ENCODE measurements at places on chromosomes 11 and 22.

DNA sequence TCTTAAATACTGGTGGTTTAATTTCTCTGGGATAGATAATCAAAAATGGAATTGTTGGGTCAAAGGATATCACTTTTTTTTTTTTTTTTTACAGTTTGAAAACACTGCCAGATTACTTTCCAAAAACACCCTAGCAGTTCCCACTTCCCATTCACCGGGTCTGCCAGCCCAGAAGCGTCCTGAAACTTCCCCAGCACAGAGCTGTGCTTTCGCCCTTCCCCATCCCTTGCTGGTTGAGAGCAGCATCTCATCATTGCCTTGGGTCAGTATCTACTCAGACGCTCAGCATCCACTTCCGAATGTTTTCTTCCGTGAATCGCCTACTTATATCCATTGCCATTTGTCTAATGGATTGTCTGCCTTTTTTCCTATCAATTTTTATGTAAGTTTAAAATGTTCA, 5.5 kb downstream of the CERK start:
- DNase-seq, result no peak

DNA sequence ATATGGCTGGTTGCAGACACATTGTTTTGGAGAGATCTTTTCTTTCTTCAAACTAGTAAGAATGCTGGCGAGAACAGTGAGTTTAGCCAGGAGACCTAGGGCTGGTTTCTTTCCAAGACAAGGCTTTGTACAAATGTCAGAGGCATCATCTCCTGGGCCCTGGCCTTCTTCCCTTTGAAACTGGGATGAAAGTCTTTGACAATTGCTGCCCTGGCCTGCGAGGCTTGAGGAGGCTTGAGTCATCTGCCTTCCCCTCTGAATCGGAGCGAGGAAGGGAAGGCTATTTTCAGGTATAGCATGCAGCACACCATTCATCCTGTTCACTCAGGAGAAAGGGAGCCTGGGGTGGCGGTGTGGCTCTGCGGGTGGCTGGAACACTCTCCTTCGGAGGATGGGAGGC, 21.5 kb upstream of the PARVG start:
- no peak for DNase-seq

GRCh38 chr11:93852242-93852641, 1.8 kb upstream of the VSTM5 start:
- no peak for DNase-seq

- DNase-seq, result no peak
Observed at GRCh38 chr11:71340086-71340606, 87.8 kb upstream of the SHANK2 start.

DNA sequence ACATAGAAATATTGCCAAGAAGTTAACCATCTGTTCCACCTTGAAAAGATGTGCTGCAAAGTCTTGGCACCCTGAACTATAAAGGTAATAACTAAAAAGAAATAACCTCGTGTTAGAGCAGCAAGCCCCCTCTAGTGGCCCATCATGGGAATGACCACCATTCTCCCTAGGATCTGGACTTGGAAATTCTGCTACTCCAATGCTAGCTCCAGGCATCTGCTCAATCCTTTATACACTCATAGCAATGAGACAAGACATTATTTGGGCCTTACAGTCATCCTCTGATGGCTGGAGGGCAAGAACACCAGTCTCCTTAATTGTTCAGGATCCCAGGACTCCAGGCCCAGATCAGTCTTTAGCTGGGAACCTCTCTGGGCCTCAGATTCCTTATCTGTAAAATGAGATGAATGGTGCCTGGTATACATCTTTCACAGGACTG, 76.0 kb downstream of the CWC15 start:
- DNase-seq, result no peak

GRCh38 chr11:57536947-57537619, at the start of gene SMTNL1:
SMTNL1 (plus strand) TSS chr11:57537595; CDS start chr11:57542643, 5,048 bp downstream.
- no peak for DNase-seq

- DNase-seq, result no peak
Observed at GRCh38 chr22:32836280-32837123, 35.0 kb downstream of the TIMP3 start.

GRCh38 chr11:64436000-64436399, 77.0 kb downstream of the RPS6KA4 start:
- no peak for DNase-seq

DNA sequence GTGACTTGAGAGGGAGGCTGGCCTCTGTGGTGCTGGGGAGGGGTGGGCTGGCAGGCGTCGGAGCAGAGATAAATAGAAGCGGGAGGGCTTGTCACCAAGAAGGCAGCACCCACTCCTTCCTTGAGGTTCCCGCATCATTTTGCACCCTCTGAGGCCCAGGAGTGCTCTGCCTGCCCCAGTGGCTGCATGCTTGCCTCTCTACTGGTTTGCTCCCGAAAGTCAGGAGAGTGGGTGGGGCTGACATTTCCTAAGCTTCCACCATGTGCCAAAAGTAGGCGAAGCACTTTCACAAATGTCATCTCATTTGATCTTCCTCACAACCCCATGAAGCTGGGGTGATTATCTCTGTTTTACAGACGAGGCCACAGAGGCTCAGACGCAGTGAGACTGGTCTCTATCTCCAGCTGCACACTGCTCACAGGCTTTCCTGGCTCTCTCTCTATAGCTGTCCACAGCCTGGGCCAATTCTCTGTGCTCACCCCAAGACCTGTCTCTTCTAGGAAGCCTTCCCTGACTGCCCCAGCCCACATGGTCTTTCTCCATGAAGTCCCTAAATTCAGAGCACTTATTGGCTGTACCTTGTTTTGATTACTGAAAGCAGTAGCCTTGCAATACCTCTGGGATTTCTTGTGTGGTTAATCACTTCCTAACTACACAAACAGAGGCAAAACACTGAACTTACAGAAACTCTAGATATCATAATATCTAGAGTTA, 2.6 kb upstream of the UCP3 start:
- DNase-seq, result no peak

GRCh38 chr11:57662893-57663292, 5.0 kb upstream of the ZDHHC5 start:
- no peak for DNase-seq

- no peak for DNase-seq
Observed at GRCh38 chr22:31431950-31432349, 32.5 kb downstream of the DRG1 start.

GRCh38 chr11:36296884-36297543, 926 bp downstream of the PRR5L start:
- DNase-seq, result peak; percentile 79

DNA sequence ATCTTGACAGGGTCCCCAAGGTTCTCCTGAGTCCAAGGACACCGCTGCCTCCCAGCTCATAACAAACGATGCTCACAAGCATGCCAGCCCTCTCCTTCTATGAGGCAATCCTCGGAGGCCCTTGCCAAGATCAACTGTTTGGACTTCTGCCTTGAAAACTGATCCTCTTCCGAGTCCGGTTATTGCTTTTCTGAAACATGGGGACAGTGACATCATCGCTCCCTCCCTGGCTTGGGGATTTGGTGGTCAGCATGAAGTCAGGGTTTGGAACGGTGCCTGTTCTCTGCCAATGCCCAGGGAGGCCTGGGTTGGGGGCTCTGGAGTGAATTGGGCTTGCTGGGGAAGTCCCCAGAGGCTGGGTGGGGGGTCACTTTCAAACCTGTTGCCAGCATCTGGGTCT, 149.3 kb downstream of the FBXO7 start:
- peak; percentile 67 for DNase-seq

DNA sequence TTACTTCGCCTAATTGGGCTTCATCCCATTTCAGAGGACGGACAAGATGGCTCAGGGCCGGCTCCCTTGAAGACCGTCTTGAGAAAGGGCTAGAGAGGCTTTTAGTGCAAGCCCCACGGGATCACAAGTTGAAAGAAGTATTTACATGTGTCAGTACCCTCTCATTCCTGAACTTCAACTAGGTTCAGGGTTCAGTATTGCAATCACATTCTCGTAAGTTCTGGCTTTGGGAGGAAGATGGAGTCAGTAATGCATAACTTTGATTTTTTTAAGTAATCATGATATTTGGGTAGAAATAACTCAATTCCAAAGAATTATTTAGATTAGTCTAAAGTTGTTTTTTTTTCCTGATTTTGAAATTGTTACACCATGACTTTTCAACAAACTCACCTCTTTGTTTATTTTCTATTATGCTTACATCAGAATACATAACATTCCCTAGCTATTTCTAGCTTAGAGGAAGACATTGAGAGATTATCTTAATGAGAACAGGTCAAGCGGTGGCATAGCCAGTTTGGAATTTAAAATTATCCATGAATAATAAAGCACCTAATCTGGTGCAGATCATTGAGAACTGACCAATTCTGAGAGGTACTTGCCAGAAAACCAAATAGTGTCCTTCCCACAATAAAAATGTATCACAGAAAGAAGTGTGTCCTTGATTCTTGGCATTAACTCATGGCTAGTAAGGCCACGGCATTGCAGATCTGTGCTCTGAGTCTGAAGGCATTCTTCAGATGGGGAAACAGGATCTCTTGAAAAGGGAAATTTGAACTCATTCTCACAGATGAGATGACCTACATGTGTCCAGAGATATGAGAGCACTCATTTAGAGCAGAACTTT, 92.1 kb upstream of the BLID start:
- peak; percentile 87 for DNase-seq

GRCh38 chr22:47818496-47818895, 1056.0 kb downstream of the TBC1D22A start:
- DNase-seq, result no peak

DNA sequence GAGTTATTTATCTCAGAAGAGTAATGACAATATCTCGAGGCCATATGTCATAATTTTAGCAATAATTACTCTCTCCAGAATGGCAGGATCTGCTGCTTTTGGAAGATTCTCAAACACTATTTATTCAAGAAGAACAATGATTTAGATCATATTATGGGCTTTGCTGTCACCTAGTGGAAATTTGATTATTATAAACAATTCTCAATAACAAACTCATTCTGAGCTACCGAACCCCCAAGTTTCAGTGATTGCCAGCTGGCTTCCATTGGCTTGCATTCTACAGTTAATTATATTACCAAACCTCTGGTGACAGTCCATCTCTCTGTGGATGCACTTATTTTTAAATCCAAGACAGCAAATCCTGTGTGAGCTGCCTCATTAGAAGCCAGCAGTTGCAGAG, 27.9 kb upstream of the SLC36A4 start:
- DNase-seq, result no peak

- DNase-seq, result no peak
Observed at GRCh38 chr11:32447252-32447651, 11.9 kb upstream of the WT1 start.

DNA sequence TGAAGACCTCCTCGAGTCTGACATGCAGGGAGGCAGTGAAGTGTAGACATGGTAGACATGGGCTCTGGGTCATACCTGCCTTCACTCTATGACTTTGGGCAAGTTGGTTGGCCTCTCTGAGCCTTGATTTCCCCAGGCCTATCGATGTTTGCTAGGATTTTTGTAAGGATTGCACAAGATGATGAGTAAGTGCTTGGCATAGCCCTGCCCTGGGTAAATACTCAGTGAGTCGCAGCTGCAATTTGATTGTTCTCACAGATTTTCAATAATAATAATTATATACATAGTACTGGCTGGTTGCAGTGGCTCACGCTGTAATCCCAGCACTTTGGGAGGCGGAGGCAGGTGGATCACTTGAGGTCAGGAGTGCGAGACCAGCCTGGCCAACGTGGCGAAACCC, 18.1 kb downstream of the MCM5 start:
- no peak for DNase-seq

DNA sequence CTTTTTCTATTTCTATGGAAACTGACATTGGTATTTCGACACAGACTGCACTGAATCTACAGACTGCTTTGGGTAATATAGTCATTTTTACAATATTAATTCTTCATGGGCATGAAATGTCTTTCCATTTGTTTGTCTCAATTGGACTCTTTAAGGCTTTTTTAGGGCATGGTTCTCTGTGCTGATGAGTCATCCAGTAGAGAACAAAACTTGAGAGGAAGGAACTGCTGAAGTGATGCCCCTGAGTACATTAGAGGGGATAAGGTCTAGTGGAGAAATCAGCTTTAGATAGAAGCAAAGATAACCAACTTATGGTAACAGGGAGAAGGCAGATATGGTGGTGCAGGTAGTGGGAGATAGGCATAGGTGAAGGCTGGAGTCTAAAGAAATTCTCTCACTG, 25.1 kb downstream of the TSG101 start:
- DNase-seq, result no peak

DNA sequence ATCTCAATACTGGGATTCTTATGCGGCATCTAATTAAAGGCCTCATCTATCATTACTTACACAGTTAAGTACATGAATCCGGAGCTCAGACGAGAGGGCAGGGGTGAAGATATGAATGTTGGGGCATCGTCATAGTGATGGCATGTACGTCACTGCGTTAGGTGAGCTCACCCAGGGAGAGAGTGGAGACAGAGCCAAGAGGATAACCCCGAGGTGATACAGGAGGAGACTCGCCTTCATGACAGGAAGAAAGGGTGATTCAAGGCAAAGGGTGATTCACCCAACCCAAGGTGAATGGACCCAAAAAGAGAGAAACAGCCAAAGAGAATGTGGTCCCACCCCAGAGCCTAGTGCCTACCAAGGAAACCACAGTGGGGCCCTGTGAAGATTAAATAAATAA, 132.9 kb upstream of the BLID start:
- DNase-seq, result no peak

DNA sequence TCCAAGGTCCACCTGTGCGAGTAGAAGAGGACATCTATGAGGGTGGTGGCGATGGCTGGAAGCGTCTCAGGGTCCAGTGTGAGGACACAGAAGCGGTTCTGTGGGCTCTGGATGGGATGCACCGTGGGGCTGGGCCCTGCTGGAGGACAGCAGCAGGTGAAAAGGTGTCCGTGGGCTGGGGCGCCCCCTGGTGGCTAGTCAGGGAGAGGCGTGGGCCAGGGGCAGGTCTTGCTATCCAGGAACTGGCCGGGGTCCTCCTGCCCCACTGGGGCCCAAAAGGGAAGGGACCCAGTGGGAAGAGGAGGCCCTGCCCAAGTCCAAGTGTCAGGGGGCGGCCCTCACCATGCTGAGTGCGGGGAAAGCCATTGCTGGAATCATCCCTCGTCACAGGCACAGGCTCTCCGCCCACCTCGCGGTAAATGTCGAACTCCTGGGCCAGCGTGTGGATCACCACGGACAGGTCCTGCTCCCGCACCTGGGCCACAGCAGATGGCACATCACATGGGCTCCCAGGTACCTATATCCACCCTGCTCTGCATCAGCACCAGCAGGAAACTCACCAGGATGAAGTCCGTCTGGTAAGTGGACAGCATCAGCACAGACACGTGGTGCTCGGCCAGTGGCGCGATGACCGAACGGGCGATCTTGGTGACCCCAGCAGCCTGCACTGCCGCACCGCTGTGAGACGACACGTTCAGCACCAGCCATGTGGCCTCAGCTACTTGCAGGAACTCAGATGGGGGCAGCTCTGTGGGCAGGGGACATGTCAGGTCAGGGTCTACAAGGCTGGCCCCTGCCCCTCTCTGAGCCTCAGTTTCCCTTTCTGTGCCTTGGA, 2.3 kb downstream of the CASTOR1 start:
- no peak for DNase-seq

- DNase-seq, result no peak
Observed at GRCh38 chr11:2580571-2581001, 119.2 kb downstream of the KCNQ1OT1 start.

All from AG04449 (cell line).